ENCODE measurements at places on chromosomes 2 and 18.

GRCh38 chr2:215654148-215654819 is 218.4 kb upstream of the FN1 start:
- no peak for DNase-seq

GRCh38 chr2:95074663-95075439 is 46.8 kb downstream of the MRPS5 start:
- no peak for DNase-seq

DNA sequence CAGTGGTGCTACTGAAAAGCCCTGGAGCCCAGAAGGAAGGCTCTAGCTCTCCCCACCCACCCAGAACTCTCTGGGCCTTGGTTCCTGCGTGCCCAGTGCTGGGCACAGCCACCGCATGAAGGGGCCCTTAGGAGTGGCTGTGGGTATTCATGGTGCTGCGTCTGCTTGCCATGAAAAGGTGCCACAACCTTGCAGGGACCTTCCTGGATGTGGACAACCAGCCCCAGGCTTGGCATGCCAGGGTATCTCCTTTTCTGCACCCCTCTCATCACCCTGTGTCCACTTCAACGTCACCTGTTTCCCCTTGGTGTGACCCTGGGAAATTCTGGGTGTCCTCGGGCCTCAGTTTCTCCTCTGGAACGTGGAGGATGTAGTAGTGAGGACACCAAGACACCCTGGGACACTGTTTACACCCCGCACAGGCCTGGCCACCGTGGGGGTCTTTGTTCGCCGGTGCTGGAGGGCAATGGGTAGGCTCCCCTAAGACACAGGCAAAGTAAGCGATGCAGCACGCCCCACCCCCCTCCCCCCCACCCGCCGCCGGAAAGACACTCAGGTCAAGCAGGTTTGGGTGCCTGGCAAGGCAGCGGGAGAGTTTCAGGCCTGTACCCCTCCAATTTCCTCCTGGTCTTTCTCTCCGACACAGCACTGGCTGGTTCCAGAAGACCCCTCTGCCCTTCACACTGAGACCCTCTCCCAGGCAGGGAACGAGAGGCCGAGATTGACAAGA is 34.8 kb upstream of the TAF1B start:
- DNase-seq, result no peak

DNA sequence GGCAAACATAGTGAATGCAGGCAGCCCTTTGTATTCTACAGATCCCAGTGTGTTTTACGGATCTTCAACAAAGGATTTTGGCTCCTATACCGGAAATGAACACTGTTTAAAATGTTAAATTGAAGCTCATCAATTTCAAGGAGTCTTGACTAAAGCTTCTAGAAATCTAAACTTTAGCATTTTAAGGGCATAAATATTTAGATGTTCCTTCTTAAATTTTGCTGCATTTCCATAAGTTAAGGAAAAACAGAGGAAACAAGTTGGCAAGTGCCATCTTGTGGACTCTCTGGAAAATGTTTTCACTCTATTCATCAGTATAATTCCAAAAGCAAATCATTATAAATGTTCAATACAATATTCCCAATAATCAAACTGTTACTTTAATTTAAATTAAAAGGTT is 19.6 kb downstream of the CHN1 start:
- no peak for DNase-seq

DNA sequence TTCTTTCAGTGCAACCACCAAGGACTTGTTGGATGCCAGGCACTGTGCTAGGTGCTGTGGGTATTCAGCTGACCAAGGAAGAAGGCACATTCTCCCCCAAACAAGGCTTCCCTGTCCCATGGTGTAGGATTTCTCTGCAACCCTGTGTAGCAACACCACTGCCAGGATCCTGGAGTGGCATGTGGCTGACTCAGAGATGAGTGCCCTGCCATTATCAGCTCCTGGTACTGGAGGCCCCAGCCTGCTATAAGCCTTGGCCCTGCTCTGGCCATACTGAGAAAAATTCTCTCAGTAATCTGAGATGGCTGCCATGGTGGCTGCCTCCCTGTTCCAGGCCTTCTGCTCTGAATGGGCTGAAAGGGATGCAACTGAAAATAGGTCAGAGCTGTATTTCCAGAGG is 4.3 kb downstream of the SMYD5 start:
- no peak for DNase-seq

DNA sequence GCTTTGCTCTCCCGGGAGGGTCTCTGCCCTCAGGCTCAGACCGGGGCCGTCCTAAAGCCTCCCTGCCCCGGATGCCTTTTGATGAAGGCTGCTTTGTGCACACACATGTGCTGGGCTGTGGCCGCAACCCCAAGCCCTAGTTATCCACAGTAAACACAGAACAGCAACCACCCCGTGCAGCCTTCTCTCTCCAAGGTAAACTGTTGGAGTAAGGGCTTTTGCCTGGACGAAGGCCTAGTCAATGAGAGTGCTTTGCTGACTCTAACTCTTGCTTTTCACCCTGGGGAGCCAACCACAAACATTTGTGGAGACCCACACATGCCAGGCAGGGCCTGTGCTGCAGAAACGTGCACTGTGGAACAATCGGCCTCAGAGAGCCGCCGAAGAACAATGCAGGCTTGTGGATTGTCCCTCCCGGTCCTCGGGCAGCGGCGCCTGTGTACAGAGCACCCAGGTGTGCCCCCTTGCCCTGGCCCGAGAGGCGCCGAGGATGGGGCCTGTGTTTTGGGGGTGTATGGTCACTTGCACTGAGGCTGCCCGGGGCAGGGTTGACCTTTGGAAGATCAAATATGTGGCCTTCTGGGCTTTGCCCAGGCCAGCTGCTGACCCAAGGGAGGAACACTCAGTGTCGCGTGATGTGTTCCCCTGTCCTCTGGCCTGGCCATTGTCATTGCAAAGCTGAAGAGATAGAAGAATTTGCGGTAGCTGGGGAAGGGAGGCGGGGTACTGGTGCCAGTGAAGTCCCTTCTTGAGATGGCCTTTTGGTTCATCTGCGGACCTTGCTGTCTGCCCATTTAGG is 37.0 kb downstream of the CTIF start:
- no peak for DNase-seq

DNA sequence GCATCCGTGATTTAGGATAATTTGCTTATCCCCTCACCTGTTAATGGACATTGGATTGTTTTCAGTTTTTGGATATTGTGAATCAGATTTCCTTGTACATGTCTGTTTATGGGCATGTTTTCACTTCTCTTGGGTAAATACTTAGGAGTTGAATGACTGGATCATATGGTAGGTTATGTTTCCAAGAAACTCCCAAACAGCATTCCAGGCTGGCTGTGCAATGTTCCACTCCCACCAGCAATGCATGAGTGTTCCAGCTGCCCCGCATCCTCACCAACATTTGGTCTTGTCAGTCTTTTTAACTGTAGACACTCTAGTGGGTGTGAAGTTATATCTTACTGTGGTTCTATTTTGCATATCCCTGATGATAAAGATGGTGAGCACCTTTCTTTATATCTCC is 8.9 kb upstream of the LRRFIP1 start:
- no peak for DNase-seq

- DNase-seq, result no peak
These were observed 50.8 kb downstream of the GRB14 start for GRCh38 chr2:164570475-164570874.

GRCh38 chr2:151927501-151928221 is 99.4 kb upstream of the ARL5A start:
- DNase-seq, result no peak

- no peak for DNase-seq
These were observed 253.6 kb downstream of the NBAS start for GRCh38 chr2:15307526-15307925.

GRCh38 chr2:150653351-150653750 is 165.9 kb upstream of the RND3 start:
- DNase-seq, result no peak

DNA sequence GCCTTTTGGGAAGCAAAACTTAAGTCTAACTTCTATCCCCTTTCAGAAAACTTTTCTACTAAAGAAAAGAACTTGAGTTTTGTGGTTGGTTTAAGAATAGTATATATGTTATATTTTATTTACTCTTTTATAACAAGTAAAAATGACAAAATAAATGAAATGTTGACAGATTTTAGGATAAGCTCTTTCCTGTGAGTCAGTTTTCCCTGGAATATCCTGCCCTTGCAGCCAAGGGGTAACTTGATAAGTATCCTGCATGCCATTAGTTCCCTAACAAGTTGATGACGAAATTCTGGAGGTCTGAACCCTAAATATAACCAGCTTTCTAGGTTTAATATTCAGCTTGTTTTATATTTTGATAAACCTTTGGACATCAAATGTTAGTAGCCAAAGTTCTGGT is 7.3 kb upstream of the HTR2B start:
- no peak for DNase-seq

- DNase-seq, result no peak
These were observed 69.5 kb upstream of the PELI1 start for GRCh38 chr2:64213532-64214275.

DNA sequence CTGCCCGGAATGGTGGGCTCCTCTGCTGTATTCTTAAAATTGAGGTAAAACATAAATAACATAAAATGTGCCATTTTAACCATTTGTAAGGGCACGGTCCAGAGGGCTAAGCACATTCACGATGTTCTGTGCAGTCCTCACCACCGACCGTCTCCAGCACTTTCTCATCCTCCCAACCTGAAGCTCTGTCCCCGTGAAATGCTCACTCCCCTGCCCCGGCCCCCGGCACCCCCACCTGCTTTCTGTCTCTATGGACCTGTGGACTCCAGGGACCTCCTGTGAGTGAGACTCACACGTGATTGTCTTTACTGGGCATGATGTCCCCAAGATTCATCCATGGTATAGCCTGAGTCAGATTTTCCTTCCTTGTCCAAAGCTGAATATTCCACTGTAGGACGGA is 38.7 kb upstream of the CTDP1 start:
- DNase-seq, result no peak

- DNase-seq, result no peak
These were observed 42.5 kb downstream of the STEAP3 start for GRCh38 chr2:119266091-119266589.

DNA sequence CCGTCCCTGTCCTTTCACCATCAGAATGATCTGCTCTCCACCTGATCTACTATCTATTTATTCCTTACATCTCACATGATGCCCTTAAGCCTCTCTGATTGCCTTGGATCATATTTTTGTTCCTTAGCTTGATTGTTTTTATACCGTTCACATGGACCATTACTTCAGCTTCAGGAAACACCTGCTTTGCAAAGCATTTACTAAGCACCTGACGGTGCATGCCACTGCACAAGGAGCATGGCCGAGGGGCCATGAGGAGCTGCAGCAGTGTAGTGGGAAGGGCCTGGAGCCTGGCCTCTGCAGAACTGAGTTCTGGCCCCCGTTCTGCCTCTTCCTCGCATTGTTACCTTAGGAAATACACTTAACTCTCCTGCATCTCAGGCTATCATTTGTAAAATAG is 124.1 kb upstream of the NDUFV2 start:
- DNase-seq, result no peak

- no peak for DNase-seq
These were observed 18.5 kb upstream of the CCDC93 start for GRCh38 chr2:118032169-118033013.

- no peak for DNase-seq
These were observed 5.9 kb downstream of the LBX2 start for GRCh38 chr2:74493546-74493945.

DNA sequence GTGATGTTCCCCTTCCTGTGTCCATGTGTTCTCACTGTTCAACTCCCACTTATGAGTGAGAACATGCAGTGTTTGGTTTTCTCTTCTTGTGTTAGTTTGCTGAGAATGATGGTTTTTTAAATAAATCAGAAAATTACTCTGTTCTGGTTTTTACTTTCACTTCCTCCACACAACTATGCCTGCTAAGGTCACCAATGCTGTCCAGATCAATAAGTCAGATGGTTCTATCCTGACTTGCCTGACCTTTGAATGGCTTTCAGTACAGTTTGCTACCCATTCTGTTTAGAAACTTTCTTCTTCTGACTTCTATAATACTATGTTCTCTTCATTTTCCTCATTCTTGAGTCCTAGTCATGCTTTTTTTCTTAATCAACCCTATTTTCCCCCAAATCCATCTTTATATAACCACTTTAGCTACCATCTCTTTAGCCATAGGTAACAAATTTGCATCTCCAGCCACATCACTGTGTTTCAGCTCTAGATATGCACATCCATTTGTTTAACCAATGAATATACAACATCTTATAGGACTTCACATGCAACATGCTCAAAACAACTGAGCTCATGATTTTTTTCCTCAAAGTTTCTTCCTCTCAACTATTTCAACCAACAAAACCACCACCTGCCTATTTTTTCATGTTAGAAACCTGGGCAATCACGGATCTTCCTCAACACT is 58.8 kb upstream of the SLC38A11 start:
- DNase-seq, result no peak

DNA sequence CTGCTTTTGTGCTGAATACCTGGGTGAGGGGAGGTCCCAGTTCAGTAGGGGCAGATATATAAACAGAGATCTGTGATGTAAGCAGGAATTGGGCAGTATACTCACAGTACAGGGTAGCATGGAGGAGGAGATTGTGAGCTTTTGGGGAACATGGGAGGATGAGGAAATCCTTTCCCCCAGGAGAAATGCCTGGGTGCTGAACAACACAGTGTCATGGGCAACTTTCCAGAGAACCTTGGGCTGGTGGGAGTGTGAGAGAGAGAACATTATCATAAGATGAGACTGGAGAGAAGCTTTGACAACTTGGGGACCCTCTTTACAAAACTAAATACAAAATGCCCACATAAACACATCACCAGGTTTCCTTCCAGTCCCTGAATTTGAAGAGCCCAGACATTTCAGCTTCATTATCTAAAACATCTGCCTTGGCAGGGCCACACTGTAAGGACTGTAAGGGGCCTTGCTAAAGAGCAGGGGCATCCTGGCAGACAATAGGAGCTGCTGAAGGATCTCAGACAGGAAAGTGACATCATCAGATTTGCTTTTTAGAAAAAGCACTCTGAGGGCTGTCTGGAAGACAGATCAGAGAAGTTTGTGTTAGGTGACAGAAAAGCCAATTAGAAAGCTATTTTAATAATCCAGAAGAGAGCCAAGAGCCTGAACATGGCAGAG is 303.1 kb upstream of the FBXO11 start:
- DNase-seq, result no peak

- DNase-seq, result no peak
These were observed 620.2 kb downstream of the CPS1 start for GRCh38 chr2:211176514-211177141.

DNA sequence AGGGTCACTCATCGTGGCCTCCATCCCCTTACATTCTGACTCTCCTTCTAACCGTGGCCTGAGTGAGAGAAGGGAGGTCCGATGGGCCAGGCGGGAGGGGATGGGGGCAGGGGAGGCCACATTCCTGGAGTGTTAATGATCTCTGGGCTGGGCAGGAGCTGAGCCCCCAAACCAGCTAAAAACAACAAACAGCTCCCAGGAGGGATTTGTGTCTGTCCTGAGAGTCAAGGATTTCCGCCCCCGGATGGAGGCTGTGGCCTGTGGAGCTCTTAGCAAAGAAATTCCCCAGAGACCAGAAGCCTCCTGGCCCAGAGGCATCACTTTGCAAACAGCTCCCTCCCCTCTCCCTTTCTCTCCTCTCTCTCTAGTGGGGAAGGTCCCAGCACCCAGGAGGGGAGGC is 23.5 kb downstream of the EMX1 start:
- no peak for DNase-seq

GRCh38 chr18:49751427-49752094 is 61.8 kb downstream of the ACAA2 start:
- DNase-seq, result no peak

Measured in Panc1 (cell line).